HuH-7.5 (cell line): ENCODE measurements at places on chromosomes 16 and 17.
A peak's percentile ranks its signal among the peaks of the same experiment; 100 is the strongest.

- DNase-seq: no peak
These were observed 2.3 kb upstream of the UBALD2 start for GRCh38 chr17:76262732-76263344.

GRCh38 chr17:82835122-82835521 lies 4.7 kb downstream of the ZNF750 start:
- DNase-seq: no peak

DNA sequence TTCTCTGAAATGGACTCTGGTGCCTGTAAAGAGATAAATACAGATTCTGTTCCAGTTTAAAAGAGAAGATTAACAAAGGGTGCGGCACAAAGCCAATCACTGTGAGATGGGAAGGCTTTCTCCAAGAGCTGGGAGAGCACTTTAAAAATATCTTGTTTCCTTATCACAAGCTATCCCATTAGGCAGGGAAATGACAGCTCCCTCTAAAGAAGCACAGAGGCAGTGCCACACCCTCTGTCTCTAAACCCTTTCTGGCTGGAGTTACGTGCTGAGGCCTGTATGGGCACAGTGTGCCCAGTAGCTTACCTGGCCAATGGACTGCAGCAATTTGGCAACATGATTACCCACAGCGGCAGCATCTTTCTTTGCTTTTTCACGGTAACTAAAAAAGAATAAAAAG lies 9.0 kb upstream of the TERB1 start:
- no peak for DNase-seq

- no peak for DNase-seq
These were observed 24.9 kb upstream of the BEAN1 start for GRCh38 chr16:66402166-66402565.

GRCh38 chr16:72877374-72878028 lies 170.4 kb downstream of the ZFHX3 start:
- DNase-seq: peak; percentile 23

DNA sequence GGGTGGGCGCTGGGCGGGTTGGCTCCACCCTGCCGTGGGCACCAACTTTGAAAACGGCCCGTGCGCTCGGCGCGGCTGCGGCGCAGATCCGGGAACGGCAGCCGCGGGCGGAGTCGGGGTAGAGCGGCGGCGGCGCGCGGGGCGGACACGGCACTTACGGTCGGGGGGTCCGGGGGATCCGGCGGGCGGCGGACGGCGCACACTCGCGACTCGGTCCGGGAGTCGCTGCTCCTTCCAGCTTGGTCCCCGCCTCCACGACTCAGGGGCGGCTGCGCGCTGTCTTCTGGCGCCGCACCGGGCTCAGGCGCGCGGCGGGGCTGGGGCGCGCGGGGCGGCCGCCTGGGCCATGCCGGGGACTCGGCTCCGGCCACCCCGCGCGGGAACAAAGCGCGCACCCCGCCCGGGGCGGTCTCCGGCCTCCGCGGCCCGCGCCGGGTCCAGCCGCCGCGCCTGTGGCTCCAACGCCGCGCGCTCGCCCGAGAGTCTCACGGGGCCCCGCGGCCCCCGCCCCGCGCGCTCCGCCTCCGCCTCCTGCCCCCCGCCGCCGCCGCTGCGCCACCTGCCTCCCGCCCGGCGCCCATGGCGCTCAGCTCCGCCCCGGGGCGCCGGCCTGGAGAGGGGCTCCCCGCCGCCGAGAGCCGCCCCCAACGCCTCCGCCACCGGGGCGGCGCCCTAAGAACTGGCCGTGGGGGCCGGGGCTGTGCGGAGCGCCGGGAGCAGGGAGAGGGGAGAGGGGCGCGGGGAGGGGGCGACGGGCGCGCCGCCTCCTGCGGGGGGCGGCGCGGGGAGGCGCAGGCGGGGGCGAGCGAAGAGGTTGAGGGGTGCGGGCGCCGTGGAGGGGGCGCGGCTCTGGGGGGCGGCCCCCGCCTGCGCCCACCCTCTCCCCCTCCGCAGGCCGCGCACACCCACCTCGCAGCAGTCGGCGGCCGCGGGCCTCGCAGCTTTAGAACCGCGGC lies 35.9 kb downstream of the CBFA2T3 start:
- no peak for DNase-seq

GRCh38 chr17:61635913-61636432 lies 45.0 kb upstream of the NACA2 start:
- DNase-seq: peak; percentile 62

GRCh38 chr16:23847948-23848347 lies 12.2 kb downstream of the PRKCB start:
- DNase-seq: no peak

- DNase-seq: peak; percentile 37
These were observed 14.2 kb downstream of the C16orf82 start for GRCh38 chr16:27080895-27081294.

DNA sequence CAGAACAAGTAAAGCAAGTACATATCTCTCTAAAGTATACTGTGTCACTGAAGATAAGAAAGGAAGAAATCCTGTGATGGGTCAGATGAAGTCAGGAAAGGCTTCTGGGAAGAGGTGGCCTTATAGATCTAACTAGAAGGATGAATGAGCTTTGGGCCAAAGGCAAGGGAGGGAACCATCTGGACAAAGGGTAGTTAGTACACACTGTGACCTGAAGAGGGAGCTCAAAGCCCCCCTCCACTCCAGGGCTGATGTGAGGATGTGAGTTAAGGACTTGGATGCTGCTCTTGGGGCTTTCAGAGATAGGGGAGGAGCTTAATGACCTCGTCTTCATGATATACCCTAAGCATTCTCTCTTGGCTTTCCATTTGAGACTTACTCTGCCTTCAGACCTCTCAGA lies 185.3 kb upstream of the CACNG3 start:
- DNase-seq: peak; percentile 41

GRCh38 chr17:41813152-41813680 lies 412 bp downstream of the FKBP10 start:
- no peak for DNase-seq

DNA sequence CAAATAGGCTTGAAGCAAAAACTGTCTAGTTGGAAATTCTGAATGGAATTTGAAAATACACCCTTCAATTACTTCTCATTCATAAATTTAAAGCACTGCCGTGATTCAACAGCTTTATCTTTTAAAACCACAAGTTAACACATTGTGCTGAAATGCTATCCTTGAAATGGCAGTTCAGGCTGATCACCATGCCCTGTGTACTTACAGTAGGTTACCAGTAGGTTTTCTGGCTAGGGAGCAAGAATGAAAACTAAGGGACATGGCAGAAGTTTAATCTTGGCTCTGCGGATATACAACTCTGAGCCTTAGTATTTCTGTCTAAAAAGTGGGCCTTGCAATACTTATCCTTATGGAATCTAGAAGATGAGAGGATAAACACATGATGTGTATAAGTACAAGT lies 28.0 kb downstream of the NXPH3 start:
- no peak for DNase-seq

GRCh38 chr16:28932339-28933141 lies 769 bp downstream of the CD19 start:
- DNase-seq: no peak

DNA sequence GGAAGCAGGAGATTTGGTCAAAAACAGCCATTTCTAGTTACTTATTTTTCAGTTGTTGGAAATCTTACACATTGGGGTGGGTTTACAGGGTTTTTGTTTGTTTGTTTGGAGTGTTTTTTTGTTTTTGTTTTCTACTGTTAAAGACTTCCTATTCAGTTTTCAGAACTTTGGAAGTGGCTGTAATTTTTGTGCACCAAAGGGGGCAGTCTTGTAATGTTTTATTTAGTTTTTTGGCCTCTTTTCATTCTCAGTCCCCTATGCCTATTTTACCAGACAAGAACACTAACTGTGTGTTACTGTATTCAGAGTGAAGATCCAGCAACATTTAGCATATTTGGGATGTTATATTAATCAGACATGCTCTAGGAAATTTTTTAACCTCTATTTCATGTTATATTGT lies 20.6 kb downstream of the TPPP3 start:
- no peak for DNase-seq

DNA sequence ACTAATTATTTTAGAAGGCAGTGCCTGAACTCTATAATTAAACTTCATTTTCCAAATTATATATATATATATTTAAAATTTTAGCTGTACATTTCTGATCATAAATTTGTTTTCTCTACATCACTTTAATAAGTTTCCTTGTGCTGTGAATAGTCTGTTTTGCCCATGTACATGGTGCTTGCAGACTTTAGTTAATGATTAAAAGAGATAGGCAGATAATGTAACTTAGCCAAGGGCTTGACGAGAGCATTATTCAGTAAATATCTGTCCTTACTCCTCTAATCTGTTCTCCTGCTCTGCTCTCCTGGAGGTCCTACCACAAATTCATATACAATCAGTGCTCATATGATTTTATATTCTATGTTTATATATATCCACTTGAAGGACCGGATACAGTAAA lies 595.2 kb upstream of the KIF2B start:
- DNase-seq: peak; percentile 0

DNA sequence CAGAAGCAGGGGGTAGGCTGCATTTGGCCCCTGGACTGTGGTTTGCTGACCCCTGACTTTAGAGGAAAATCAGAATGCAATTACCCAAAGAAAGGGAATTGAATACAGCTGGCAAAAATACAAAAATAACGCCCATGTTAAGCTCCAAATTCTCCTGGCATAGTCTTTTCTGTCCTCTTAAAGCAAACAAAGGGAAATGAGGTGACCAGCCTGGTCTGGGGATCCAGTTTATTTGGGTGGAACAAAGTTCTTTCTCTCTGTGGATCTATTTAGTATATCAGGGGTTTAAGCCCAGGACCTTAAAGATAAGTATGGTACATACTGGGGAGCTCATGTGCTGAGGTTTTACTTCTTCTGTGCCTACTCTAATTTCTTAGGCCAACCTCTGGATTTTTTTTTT lies 23.5 kb downstream of the DNAJA2 start:
- no peak for DNase-seq

- no peak for DNase-seq
These were observed 163.2 kb downstream of the PPM1E start for GRCh38 chr17:58918884-58919283.

DNA sequence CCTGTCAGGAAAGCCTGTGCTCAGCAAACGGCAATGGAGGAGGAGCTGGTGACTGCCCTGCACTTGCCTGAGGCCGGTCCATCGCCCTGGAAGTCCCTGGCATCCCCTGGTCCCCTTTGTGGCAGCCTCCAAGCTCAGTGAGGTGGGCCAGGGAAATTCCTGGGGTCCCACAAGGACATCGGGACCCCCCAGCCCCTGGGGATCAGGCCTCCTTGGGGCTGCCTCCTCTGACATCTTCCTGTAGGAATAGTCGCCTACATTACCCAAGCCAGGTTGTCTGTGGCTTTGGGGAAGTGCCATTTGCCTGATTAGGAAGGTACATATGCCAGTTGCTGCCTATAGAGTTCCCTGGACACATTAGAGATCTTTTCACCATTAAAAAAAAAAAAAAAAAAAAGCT lies 7.1 kb upstream of the KRT9 start:
- no peak for DNase-seq

- DNase-seq: no peak
These were observed 39.9 kb downstream of the MSI2 start for GRCh38 chr17:57296231-57296630.

DNA sequence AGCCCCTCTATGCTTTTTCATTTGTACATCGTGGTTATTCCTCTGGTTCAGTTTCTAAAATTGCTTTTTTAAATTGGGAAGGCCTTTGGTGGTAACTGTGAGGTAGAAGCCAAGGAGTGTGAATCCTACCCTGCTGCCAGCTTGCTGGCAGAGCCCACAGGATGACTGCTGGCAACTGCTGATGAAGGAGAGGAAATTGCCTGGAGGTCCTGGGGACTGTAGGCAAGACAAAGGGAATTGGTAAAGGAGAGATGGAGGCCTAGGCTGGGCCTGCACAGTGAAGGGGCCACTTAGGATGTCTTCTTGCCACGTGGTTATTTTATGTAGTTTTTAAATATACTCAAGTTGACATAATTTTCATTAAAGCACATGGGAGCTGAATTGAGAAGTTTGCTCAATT lies 15.8 kb downstream of the C17orf58 start:
- no peak for DNase-seq

DNA sequence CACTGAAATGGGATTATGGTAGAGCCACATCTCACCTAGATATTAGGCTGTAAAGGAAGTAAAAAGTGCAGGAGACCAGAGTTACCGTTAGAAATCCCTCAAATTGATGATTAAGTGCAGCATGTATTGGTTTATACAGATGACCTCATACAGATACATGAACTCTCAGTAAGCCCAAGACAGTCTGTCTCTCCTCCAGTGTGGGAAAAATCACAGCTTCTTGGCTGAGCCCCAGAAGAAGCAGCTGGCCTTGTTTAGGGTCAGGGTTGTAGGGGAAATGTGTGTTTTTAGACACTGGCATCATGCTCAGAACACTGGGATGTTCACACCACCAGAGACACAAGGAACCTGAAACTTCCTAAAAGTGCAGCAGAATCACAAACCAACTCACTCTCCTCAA lies 135.9 kb downstream of the KATNIP start:
- no peak for DNase-seq

DNA sequence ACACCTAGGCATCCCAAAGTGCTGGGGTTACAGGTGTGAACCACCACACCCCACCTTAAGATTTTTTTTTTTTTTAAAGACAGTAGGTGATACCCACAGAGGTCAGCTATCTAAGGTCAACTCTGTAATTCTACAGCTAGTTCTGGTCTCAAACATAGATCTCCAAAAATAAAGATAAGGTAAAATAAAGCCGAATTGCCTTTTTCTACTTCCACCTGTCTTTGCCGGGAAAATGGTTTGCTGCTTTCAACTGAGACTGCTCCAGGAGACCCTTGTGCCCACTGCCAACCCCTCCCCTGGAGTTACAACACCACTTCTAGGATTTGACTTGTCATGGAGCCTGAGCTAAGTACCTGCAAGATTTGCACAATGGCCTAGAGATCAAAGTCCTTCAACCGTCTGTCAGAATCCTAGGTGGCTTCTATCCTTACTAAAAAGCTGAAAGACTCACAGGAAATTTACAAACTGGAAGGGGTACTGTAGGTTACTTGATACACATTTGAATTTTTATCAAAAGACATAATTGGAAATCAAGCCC lies 4.7 kb upstream of the CNOT1 start:
- DNase-seq: peak; percentile 34

DNA sequence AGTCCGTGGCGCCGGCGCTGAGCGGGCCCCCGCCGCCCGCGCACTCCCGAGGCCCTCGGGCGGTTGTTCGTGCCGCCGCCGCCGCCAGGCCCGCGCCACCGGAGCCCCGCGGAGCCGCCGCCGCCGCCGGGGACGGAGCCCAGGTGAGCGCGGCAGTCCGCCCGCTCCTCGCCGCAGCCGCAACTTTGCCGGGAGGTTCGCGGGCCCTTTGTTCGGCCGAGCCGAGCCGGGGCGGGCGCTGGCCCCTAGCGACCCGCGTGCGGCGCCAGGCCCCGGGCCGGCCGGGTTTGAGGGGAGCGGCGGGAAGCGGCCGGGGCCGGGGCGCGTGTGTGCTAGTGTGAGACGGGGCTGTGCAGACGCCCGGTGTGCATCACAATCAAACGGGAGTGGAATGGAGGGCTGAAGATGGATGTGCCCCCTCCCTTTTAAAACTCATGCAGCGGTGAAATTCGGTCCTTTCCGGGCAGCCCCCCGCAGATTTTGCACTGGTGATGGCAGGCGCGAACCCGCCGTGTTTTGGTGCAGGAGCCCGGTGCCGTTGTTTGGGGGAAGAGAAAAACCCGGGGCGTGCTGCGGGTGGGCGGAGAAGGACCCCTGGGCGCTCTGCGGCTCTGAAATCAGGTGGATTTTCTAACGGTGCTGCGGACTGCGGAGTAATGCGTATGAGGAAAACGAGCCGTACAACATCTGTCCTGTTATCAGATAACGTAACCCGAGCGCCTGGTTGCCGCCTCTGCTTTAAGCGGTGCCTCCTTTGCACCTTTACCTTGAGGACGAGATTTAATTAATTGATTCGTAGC lies 823 bp downstream of the TNRC6C start:
- DNase-seq: peak; percentile 57
